ENCODE measurements at places on chromosomes 3 and 15.

DNA sequence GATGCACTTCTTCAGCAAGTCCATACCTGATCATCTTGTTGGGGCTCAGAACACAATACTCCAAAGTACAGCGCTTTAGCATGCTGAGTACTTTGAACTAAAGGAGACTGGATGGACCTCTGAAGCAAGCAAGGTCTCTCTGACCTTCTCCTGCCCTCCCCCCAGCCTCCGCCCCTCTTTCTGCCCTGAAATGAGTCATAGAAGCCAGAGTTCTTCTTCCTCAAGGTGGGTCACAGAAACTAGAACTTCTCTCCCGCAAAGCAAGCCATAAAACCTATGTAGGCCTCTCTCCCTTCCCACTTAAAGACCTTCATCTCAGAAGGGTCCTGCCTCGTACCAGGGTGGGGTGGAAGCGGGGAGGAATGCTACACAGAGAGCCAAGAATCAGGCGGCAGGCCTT, 230.5 kb upstream of the PROK2 start:
- no peak for DNase-seq

- no peak for DNase-seq
Measured at GRCh38 chr15:61216519-61216918, 12.6 kb downstream of the RORA start.

GRCh38 chr3:196691386-196691785, 20.7 kb downstream of the CEP19 start:
- DNase-seq = no peak

DNA sequence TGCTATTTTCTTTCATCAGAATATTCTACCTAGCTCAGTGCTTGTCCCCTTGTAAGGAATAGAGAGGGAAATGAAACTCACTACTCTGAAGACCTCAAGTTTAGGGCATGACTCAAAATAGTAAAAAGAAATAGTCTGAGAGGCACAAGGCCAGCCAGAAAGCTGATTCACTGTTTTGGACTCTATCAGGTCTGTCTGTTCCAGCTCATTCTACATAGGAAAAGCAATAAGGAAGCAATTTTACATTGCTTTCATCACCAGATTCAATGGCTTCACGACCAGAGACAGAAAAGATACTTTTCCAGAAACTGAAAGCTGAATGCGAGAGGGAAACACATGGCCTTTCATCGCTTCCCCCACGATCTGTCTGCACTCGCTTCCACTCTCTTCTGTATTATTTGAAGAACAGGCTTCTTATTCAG, 276.0 kb downstream of the GBE1 start:
- peak; percentile 47 for DNase-seq
